ENCODE measurements at places on chromosomes 7 and 10. TPM values are rescaled to one million over a fixed set of nuclear protein-coding genes. Genes with fewer than 3 reads are reported as not detected.

- peak; percentile 63 for DNase-seq
Measured at GRCh38 chr7:87599336-87599735, 1.3 kb downstream of the ABCB1 start.

DNA sequence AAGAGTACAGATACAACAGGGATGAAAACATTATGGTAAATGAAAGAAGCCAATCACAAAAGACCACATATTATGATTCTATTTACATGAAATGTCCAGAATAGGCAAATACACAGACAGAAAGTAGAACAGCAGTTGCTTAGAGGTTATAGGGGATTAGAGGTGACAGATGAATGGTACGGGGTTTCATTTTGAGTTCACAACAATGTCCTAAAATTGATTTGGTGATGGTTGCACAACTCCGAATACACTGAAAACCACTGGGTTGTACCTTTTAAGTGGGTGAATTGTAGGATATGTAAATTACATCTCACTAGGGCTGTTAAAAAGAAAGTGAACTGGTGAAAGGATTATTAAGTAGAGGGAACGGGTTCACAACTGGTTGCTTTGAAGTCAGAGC, 76.3 kb upstream of the MRLN start:
- DNase-seq = no peak

DNA sequence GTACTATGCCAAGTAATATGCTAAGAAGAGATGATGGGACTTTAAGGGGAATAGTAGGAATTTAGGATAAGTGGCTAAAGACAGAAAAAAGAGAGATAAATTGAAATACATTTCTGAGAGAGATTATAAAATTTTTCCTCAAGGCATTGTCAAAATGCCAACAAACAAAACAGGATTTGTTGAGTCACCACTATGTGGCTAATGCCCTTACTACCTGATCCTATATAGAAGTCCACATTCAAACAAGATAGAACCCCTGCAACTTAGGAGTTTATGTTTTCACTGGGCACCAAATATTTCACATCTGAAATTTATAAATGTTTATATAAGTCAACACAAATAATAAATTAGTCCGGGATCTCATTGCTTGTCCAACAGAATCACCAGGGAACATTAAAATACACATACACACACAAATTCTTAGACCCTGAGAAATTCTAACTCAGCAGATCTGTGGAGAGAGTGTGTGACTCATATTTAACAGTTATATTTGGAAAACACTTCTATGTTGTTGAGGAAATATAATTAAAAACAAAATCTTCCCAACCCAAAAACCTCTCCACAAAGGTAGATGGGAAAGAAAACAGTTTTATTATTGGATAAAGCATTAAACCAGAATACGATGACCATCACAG, 154.3 kb downstream of the PPP1R3A start:
- DNase-seq = no peak

DNA sequence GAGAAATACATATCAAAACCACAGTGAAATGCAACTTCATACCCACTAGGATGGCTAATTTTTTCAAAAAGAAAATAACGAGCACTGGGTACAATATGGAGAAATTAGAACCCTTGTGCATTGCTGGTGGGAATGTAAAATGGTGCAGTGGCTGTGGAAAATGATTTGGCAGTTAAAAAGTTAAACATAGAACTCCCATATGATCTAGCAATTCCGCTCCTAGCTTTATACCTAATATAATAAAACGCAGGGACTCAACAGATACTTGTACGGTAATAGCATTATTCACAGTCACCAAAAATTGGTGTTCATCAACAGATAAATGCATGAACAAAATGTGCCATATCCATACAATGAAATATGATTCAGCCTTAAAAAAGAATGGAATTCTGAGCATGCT, 58.8 kb upstream of the PLPP4 start:
- no peak for DNase-seq

DNA sequence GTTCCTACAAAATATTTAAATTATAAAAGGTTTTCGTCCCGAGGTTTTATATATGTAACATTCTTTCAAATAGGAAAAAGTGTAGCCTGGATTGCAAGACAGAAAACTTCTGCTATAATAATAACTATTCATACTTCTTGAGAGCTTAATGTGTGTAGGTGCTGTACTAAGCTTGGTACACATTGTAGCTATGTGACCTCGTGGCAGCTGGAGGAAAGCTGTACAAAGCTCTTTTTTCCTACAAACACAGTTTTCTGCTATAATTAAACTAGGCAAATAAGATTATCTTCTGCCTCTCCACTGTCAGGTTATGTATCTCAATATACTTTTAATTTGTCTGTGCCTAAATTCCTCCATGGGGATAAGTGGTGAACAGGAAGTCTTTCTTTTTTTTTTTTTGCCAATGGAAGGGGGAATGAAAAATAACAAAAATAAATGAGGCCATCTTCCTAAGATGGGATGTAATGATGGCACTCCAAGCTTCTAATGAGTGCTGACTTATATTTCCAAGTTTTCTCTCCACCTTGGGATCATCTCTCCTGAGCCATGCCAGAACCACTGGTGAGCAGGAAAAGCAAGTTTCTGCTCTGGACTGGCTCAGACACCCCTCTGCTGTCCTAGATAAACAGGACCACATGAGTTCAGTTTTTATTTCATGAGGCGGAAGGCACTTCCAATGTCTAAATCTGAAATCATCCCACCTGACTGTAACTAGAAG, 9.9 kb downstream of the SGMS1 start:
- no peak for DNase-seq

DNA sequence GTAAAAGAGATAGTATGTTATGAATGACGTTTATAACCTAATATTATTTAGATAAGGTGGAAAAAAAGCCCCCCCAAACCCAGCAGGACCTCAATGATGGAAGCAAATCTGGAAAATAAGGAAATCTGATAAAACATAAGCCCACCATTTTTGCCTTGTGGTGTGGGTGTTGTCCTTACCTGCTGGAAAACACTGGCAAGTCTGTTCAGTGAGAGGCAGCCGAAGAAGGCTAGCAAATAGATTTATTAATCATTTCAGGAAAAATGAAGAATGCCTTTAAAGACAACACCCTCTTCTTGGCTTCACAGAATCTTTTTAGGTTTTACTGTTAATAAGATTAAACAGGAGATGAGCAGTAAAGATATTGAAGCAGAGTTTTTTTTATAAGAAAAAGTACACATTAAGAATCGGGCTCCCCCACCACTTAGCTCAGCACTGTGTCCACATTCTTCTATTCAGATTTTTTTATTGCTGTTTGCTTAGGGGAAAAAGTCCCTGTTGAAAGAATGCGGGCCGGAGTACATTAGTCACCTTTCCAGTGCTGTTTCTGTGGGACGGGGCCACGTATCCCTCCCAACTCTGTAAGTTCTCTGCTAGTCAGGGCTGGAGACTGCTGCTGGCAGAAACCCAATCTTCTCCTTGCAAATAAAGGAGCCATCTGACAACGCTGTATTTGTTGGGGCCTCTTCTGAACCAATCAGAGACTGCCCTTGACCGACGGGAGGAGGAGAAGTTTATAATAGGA, 104.1 kb downstream of the EVX1 start:
- DNase-seq = peak; percentile 52

DNA sequence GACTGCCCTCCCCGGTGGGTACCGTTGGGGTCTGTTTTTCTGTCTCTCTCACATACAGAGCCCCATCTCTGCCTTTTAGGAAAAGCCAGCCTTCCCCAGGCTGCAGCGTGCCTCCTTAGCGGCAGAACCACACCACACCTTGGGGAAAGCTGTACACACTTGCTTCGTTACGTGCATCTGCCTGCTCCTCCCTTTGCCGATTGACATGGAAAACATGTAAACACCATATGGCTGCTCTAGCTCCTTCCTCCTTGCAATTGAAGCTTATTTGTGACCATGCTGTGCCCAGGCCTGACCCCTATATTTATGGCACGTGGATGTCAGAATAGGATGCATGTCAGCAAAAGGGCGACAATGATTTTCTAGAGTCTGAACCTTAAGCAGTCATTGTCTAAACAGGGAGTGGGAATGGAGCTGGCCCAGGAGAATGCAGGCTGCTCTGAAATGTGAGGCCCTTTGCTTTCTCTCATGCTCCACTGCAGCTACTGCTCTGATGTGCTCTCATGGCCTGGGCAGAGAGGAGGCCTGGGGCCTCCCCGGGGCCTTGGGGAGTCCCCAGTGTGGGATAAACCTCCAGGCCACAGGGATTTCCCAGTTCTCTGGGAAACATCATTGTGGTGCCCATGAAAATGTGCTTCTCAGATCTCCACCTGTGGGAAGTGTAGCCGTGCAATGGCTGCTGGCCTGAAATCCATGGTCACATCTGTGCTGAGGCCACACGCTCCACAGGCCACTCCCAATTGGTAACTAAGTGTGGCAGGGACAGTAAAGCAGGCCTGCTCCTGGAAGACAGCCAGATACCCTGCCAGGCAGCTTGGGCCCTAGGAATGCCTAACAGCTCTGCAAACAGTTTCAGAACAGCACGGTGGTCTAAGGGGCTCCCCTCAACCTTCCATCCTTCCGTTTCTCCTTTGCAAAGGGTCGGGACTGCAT, 18.6 kb downstream of the PDE6C start:
- DNase-seq = peak; percentile 12

- DNase-seq = no peak
Measured at GRCh38 chr7:68399991-68400590, 1198.2 kb upstream of the AUTS2 start.

GRCh38 chr10:100510533-100511308, 8.9 kb downstream of the SEC31B start:
- DNase-seq = no peak

- DNase-seq = no peak
Measured at GRCh38 chr7:110326966-110327365, 764.0 kb upstream of the LRRN3 start.

The PCBD1 gene
- 86.7 TPM for total RNA-seq

The CUZD1 gene
- total RNA-seq = 1.1 TPM

The AKR1C4 gene
- total RNA-seq = not detected

The MMD2 gene
- not detected for total RNA-seq

Data from mucosa of descending colon (tissue), 3 donors.